Activated CD8-positive, alpha-beta T cell treated with anti-CD3 and anti-CD28 coated beads for 36 hours (primary cell): ENCODE measurements at places on chromosomes 13 and 19.

DNA sequence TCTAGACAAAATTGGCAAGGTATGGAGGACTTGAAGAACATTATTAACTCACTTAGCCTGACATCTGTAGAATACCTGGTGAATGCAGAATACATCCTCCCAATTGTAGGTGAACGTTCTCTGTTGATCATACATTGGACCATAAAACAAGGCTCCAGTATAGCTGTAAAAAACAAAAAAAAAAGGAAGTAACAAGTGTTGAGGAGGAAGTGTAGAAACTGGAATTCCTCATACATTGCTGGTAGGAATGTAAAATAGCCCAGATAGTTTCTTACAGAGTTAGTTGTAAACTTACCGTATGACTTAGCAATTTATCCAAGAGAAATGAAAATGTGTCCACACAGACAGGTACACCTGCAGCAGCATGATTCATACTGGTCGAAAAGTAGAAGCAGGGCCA lies 44.8 kb downstream of the TSSK6 start:
- H3K27me3 ChIP-seq = no peaks in the 10 kb centered on the region
- H3K4me1 ChIP-seq = peaks cover 53% of the 10 kb centered on the region
- no peak for DNase-seq

DNA sequence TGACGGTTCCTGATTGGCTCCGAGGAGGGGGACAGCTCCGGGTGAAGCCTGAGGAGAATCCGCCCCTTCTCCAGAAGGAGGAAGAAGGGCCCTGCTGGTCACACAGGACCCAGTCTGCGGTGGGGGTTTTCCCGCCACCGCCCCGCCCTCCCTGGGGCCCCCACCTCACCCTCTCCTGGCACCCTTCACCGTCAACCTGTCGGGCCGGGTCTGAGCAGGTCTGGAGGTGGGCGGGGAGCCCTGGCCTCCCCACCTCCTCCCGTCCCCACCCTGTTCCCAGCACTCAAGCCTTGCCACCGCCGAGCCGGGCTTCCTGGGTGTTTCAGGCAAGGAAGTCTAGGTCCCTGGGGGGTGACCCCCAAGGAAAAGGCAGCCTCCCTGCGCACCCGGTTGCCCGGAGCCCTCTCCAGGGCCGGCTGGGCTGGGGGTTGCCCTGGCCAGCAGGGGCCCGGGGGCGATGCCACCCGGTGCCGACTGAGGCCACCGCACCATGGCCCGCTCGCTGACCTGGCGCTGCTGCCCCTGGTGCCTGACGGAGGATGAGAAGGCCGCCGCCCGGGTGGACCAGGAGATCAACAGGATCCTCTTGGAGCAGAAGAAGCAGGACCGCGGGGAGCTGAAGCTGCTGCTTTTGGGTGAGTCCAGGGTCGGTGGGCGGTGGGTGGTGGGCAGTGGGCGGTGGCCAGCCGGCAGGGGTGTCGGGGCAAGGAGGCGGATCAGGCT lies at the start of gene GNA15:
TSS of gene GNA15 (plus strand) at position 73 of the 723 bp plus-strand sequence. CDS start at position 491, 418 bp downstream.
- H3K36me3 ChIP-seq = peaks cover 12% of the 10 kb centered on the region
- peak within 1 kb of the TSS; percentile 74 for H3K4me3 ChIP-seq
- peak; percentile 60 for DNase-seq
- peaks cover 37% of the 10 kb centered on the region for H3K4me1 ChIP-seq
- peaks cover 10% of the 10 kb centered on the region for H3K27me3 ChIP-seq
- H3K27ac ChIP-seq = peak within 1 kb of the TSS; percentile 25

GRCh38 chr13:106110241-106110855 lies 425.1 kb downstream of the EFNB2 start:
- H3K27me3 ChIP-seq = no peaks in the 10 kb centered on the region
- H3K4me3 ChIP-seq = no peak overlapping the region
- DNase-seq = no peak
- no peaks in the 10 kb centered on the region for H3K36me3 ChIP-seq

DNA sequence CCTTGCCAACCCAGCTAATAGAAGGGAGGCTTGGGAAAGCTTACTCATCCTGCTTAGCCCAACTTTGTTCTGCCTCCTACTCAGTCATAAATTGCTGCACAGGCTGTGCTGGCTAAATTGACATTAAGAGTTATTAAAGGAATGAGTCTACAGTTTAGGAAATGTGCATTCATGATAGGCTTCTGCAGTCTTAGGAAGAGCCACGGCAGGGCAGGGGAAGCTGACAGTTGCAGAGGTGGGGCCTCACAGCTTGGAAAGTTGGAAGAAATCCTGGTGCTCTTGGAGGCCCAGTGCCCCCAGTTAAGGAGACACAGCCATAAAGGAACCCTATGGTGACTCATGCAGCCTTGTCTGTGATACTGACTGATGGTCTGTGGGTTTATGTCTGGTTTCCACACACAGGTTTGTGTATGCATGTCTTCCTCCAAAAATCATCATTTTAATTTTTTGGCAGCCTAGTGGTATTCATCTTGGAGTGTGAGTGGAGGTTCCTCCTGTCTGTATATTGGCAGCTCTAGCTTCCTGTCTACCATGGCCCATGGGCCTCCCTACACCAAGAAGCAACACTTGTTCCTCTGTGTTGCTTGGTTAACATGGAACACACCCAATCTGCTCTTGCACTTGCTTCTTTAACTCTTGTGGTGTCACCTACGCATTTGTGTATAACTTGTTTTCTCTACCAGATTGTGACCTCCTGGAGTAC lies 135.0 kb upstream of the KL start:
- H3K36me3 ChIP-seq = no peaks in the 10 kb centered on the region
- DNase-seq = no peak
- H3K4me1 ChIP-seq = peaks cover 2% of the 10 kb centered on the region
- H3K27ac ChIP-seq = no peak overlapping the region

DNA sequence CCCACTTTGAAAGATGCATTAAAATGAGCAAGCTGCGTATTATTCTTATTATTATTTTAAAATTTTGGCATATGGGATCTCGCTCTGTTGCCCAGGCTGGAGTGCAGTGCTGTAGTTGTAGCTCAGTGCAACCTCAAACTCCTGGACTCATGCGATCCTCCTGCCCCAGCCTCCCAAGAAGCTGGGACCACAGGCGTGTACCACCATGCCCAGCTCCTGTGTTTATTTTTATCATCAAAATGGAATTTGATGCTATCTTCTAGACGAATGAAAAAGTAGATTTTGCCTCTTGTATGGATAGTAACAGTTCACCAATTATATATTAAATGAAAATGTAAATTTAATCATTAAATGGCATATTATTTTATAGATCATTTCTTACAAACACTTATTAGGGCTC lies 43.6 kb downstream of the COL4A1 start:
- no peak for DNase-seq

- no peak overlapping the region for H3K27ac ChIP-seq
- H3K4me3 ChIP-seq = no peak overlapping the region
- no peaks in the 10 kb centered on the region for H3K36me3 ChIP-seq
- no peaks in the 10 kb centered on the region for H3K4me1 ChIP-seq
These were observed 388.9 kb upstream of the DACH1 start for GRCh38 chr13:72255908-72256307.

DNA sequence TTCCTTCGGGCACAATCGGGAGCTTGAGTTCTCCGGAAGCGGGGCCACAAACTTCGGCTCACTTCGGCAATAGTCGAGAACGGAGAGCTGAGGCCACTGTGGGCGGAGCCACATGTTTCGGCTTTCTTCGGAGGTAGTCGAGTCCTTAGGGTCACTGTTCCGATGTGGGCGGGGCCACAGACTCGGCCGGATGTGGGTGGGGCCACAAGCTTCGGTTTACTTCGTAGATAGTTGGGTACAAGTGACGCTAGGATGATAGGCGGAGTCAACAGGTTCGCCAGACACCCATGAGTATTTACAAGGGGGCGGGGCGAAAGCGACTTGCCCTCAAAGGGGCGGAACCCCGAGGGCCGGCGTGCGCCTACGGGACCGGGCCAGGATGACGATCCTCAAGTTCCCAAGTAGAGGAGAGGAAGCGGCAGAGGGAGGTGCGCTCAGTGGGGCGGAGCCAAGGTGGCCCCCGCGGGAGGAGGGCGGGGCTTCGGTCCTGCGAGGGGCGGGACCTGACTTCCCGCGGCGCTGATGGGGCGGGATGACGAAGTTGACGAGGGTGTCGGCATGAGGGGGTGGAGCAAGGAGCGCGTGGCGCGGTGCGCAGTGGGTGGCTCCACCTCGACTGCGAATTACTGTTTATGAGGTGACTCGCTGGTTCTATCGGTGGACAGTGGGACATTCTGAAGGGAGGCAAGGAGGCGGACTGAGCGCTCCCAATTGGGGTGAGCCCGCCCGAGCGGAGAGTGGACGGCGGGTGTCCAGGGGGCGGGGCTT lies 539 bp upstream of the MBOAT7 start:
- peak; percentile 100 for DNase-seq
- peaks cover 28% of the 10 kb centered on the region for H3K4me1 ChIP-seq
- peak overlapping the region; percentile 95 for H3K27ac ChIP-seq
- no peaks in the 10 kb centered on the region for H3K27me3 ChIP-seq
- peaks cover 29% of the 10 kb centered on the region for H3K36me3 ChIP-seq

GRCh38 chr13:77093735-77094134 lies 66.8 kb upstream of the FBXL3 start:
- H3K27me3 ChIP-seq = no peaks in the 10 kb centered on the region
- no peak for DNase-seq
- H3K4me3 ChIP-seq = no peak overlapping the region
- H3K4me1 ChIP-seq = no peaks in the 10 kb centered on the region
- H3K27ac ChIP-seq = no peak overlapping the region
- peaks cover 60% of the 10 kb centered on the region for H3K36me3 ChIP-seq

- no peaks in the 10 kb centered on the region for H3K27me3 ChIP-seq
- H3K36me3 ChIP-seq = peaks cover 19% of the 10 kb centered on the region
- no peak overlapping the region for H3K4me3 ChIP-seq
- no peak overlapping the region for H3K27ac ChIP-seq
These were observed 9.5 kb upstream of the MLNR start for GRCh38 chr13:49210669-49211068.

- H3K27ac ChIP-seq = no peak overlapping the region
- H3K4me1 ChIP-seq = no peaks in the 10 kb centered on the region
- H3K4me3 ChIP-seq = no peak overlapping the region
These were observed 270.3 kb upstream of the TMTC4 start for GRCh38 chr13:100944791-100945345.

DNA sequence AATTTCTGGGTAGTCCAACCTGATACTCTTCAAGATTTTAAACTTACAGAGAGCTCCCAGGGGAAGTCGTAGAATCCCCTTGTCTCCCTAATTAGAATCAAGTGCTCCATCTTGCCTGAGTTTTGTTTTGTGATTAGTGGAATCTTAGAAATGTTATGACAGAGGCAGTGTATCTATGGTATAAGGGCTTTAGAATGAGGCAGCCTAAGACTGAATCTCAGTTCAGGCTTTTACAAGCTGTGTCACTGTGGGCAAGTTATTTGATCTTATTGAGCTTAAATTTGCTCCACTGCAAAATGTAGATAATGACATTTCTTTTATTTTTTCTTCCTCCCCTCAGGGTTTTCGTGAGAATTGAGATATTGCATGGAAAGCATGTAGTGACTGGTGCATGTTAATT lies 215.5 kb downstream of the POSTN start:
- no peak for DNase-seq
- no peaks in the 10 kb centered on the region for H3K36me3 ChIP-seq
- no peaks in the 10 kb centered on the region for H3K4me1 ChIP-seq
- H3K4me3 ChIP-seq = no peak overlapping the region
- H3K27me3 ChIP-seq = no peaks in the 10 kb centered on the region
- H3K27ac ChIP-seq = no peak overlapping the region

DNA sequence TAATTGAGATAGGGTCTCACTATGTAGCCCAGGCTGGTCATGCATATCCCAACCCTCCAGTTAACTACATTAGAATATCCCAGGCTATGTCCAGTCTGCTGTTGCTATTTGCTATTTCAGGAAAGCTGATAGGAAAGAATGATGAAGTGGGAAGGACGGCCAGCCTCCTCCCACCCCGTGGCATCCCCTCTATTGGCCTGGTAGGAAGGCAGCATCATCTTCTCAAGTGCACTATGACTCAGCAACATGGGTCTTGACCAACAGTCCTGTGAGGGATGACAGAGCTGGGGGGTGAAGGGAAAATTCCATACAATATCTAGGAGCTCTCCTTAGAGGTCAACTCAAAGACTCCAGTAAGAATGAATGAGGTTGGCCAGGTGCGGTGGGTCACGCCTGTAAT lies 48.0 kb upstream of the ABCC4 start:
- DNase-seq = no peak
- H3K4me3 ChIP-seq = no peak overlapping the region
- no peaks in the 10 kb centered on the region for H3K4me1 ChIP-seq
- H3K27me3 ChIP-seq = peaks cover 6% of the 10 kb centered on the region
- H3K27ac ChIP-seq = no peak overlapping the region
- no peaks in the 10 kb centered on the region for H3K36me3 ChIP-seq

GRCh38 chr13:109630271-109630670 lies 156.1 kb downstream of the IRS2 start:
- no peak overlapping the region for H3K27ac ChIP-seq
- H3K27me3 ChIP-seq = peaks cover 5% of the 10 kb centered on the region
- H3K36me3 ChIP-seq = no peaks in the 10 kb centered on the region
- no peak for DNase-seq
